ENCODE measurements at places on chromosomes 4 and X.

DNA sequence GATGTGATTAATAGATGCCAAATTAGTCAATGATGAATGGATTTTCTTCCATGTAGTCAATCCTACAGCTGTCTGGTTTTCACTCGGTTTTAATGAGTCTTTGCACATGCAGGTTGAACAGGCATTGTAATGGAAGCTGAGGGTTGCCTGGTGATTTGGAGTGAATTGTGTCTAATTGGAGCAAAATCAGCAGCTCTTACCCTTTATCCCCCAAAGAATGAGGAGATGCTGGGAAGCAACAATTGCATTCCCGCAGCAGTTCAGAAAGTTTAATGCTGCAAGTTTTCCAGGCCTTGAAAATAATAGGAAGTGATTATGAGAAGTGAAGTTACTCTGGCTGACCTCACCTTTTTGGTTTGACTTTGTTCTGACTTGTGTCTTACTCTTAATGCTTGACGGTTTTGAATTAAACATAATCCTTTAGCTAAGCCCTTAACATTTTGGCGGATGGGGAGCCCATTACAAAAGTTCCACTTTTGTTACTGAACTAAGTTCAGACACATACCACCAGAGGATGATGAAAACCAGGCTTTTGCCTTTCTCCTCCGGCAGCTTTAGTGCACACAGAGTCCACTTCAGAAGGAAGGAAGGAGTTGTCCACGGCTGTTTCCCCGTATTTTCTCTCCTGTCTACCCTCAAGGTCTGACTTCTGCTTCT is 78.8 kb upstream of the TBC1D9 start:
- no peak for DNase-seq

- DNase-seq: no peak
Measured at GRCh38 chrX:48474581-48474980, 1.4 kb upstream of the FTSJ1 start.

- DNase-seq: peak; percentile 99
Measured at GRCh38 chr4:168634276-168634802, 137.5 kb downstream of the PALLD start.

DNA sequence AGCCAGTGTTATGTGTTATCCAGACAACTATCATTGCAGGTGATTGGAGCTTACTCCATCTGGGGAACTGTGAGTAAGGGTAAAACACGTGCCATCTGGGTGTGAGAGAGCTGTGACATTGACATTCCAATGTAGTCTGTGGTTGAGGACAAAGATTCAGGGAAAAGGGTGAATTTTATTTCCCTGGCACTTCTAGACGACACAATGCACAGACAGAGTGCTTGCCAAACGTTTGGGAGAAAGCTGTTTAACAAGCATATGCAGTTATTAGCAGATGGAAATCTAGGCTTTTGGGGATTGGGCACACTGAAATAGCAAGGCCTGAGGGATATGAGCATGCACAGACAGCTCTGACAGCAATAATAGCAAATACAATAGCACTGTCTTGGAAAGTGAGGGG is 21.3 kb upstream of the CTSO start:
- no peak for DNase-seq

GRCh38 chr4:7294176-7294756 is 101.9 kb downstream of the SORCS2 start:
- no peak for DNase-seq

DNA sequence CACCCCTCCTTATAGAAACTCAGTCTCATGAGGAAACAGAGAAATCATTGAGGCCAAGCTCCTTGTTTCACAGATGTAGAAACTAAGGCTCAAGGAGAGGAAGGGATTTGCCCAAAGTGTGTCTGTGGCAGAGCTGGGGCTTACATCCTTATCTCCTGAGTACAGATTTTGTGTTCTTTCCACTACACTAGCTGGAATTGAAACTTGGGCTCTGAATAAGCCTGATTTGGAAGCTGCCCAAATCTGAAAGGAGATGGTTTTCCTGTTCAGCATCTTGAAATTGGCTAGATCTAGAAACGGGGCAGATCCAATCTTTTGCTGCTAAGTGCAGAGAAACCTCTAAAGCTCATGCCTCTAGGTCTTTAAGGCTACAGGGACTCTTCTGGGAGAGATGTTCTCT is 24.3 kb downstream of the AWAT2 start:
- peak; percentile 55 for DNase-seq

DNA sequence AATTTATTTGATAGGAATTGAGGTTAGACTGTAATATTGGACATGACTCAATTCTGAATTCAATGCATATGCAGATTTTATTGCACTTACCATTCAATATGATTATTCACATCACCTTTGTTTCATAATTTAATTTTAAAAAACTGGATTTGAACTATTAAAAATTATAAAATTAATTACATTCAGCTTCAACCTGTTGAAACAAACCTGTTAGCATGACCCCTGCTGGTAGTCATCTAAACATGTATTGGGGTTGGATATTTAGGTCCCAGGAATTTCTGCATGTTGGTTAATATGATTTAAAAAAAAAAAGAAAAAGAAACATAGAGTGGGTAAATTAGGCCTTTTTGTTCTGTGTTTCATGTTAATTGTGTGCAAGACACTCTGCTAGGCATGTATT is 85.9 kb downstream of the ARSJ start:
- DNase-seq: peak; percentile 18

- peak; percentile 43 for DNase-seq
Measured at GRCh38 chrX:16665089-16665488, 15.1 kb downstream of the S100G start.
